Right lobe of liver (tissue), 6 donors: ENCODE measurements at places on chromosomes 1 and 21. TPM values are rescaled to one million over a fixed set of nuclear protein-coding genes. Genes with fewer than 3 reads are reported as not detected.

MXRA8 gene
- 2.2 TPM for total RNA-seq

LRRC53 gene
- total RNA-seq: not detected

- no peaks in the 10 kb centered on the region for H3K4me1 ChIP-seq
- DNase-seq: no peak
- no peaks in the 10 kb centered on the region for H3K36me3 ChIP-seq
- no peaks in the 10 kb centered on the region for H3K27me3 ChIP-seq
- no peak overlapping the region for H3K27ac ChIP-seq
These were observed 299.3 kb downstream of the TBX15 start for GRCh38 chr1:118688891-118689290.

DNA sequence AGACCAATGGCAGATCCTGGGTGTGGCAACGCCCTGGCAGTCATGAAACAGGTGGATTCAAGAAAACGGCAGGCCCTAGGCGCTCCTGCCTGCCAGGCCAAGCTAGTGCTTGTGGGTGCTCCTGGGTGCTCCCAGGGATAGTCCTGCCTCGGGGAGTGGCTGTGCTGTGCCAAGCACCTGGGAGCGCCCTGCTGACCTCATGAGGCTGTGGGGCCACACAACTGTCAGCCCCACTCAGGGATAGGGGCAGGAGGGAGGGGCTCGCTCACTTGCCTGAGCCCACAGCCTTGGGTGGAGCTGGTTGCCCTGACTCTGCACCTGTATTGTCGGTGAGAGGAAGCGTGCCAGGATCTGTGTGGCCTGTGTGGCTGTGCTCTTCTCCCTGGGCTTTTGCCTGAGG, 9.4 kb downstream of the SNAP47 start:
- no peak overlapping the region for H3K27ac ChIP-seq
- no peak for DNase-seq
- no peaks in the 10 kb centered on the region for H3K4me1 ChIP-seq
- no peaks in the 10 kb centered on the region for H3K27me3 ChIP-seq
- H3K36me3 ChIP-seq: no peaks in the 10 kb centered on the region

- H3K27ac ChIP-seq: no peak overlapping the region
- no peak for DNase-seq
- H3K36me3 ChIP-seq: no peaks in the 10 kb centered on the region
These were observed 24.8 kb upstream of the SELENON start for GRCh38 chr1:25774921-25775771.

DNA sequence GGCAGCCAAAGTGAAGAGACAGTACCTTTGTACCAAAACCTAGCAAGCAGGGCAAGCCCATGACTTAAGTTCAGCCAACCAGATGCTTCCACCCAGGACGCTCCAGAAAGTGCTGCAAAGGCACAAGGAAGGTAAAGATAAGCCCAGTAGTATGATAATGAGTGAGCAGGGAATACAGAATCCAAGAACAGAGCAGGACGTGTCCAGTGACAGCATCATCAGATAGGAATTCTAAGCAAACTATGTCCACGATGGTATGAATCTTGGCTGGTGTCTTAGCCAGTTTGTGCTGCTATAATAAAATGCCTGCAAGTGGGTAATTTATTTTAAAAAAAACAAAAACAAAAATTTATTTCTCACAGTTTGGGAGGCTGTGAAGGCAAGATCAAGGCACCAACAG, 13.6 kb downstream of the GJA4 start:
- H3K27me3 ChIP-seq: no peaks in the 10 kb centered on the region
- no peaks in the 10 kb centered on the region for H3K36me3 ChIP-seq
- no peak for DNase-seq
- no peak overlapping the region for H3K27ac ChIP-seq
- no peaks in the 10 kb centered on the region for H3K4me1 ChIP-seq
- H3K4me3 ChIP-seq: no peak overlapping the region

GRCh38 chr1:55232448-55233144, 17.4 kb upstream of the USP24 start:
- H3K36me3 ChIP-seq: no peaks in the 10 kb centered on the region
- no peaks in the 10 kb centered on the region for H3K4me1 ChIP-seq
- H3K27ac ChIP-seq: no peak overlapping the region
- no peak overlapping the region for H3K4me3 ChIP-seq
- no peak for DNase-seq

DNA sequence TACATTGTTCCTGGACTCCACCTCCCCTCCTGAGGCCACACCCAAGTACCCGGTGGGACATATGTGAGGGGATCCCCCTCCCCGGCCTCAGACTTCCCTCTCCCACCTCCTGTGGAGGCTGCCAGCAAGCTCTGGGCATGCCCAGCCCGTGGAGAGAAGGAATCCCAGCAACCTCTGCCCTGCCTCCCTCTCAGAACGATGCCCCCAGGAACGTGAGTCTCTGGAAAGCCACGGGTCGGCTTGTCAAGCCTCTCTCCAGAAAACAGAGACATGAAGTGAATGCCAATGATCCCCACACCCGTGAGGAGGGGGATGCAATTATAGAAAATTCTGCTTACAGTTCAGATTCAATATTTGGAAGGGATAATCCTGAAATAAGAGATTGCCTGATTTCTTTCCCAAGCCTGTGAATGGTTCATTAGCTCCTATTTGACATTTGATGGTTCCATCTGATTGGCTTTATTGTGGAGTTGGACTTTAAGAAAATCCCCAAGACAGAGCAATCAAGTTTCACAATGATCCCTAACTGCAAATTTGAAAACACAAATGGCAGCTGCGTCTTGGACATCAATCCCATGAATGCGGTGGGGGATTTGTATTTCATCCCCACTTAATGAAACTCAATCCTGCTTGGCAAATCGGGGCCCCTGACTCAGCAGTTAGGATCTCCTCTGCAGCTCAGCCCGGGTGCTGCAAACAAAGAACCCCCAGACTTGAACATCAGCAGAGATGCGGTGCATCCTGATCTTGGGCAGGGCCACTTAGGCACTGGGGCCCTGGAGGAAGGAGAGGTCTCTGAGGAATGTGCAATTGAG, 9.1 kb upstream of the GUCA2B start:
- H3K4me1 ChIP-seq: no peaks in the 10 kb centered on the region
- H3K4me3 ChIP-seq: no peak overlapping the region
- no peaks in the 10 kb centered on the region for H3K36me3 ChIP-seq
- no peak overlapping the region for H3K27ac ChIP-seq

GRCh38 chr1:20356850-20357459, 66.3 kb downstream of the VWA5B1 start:
- no peak for DNase-seq
- H3K36me3 ChIP-seq: no peaks in the 10 kb centered on the region
- H3K27ac ChIP-seq: no peak overlapping the region
- no peaks in the 10 kb centered on the region for H3K27me3 ChIP-seq
